Smooth muscle cell of the pulmonary artery (primary cell): ENCODE measurements at places on chromosomes 12 and 14. TPM values are rescaled to one million over a fixed set of nuclear protein-coding genes. Genes with fewer than 3 reads are reported as not detected.

Gene VDR
- total RNA-seq: 13.0 and 13.6 TPM in 2 replicates

Gene SBNO1
- 33.0 and 34.3 TPM in 2 replicates for total RNA-seq

Gene TROAP
- total RNA-seq: 2.4 and 3.4 TPM in 2 replicates

Gene IFT43
- 23.3 and 27.0 TPM in 2 replicates for total RNA-seq

Gene GSC
- total RNA-seq: 0.46 TPM in 1 of 2 replicates, not detected in the other

Gene CACNA1C
- 8.9 and 10.0 TPM in 2 replicates for total RNA-seq

Gene NRXN3
- 1.4 and 2.9 TPM in 2 replicates for total RNA-seq

Gene SSTR1
- total RNA-seq: 6.2 and 14.5 TPM in 2 replicates

Gene BDKRB2
- total RNA-seq: 0.73 and 2.7 TPM in 2 replicates

Gene ACOT6
- not detected in 2 replicates for total RNA-seq

Gene KRT1
- total RNA-seq: not detected in 2 replicates

Gene GPD1
- total RNA-seq: 0.13 and 0.20 TPM in 2 replicates

Gene GLI1
- 0.26 and 0.76 TPM in 2 replicates for total RNA-seq

Gene NID2
- 183 and 734 TPM in 2 replicates for total RNA-seq

Gene TSPAN11
- total RNA-seq: 0.07 and 0.13 TPM in 2 replicates

Gene C12orf50
- not detected in 2 replicates for total RNA-seq

Gene EID3
- total RNA-seq: 8.9 and 14.2 TPM in 2 replicates

Gene TAS2R43
- total RNA-seq: 2.1 TPM in 1 of 2 replicates, not detected in the other

Gene PLEKHD1
- under 0.01 and 0.07 TPM in 2 replicates for total RNA-seq

Gene ASB2
- total RNA-seq: 0.52 and 1.7 TPM in 2 replicates

Gene WSCD2
- not detected in 2 replicates for total RNA-seq

Gene NIN
- 25.9 and 28.0 TPM in 2 replicates for total RNA-seq

Gene PELI2
- total RNA-seq: 7.6 and 12.8 TPM in 2 replicates

Gene VRTN
- not detected in 2 replicates for total RNA-seq

Gene TDRD9
- 1.3 and 8.5 TPM in 2 replicates for total RNA-seq

Gene CEP83
- 6.2 and 7.0 TPM in 2 replicates for total RNA-seq

Gene MSRB3
- 91.8 and 103 TPM in 2 replicates for total RNA-seq

Gene RTN1
- total RNA-seq: 2.8 and 6.9 TPM in 2 replicates

Gene AKAP3
- total RNA-seq: 1.7 TPM in 2 replicates

Gene MAP3K9
- total RNA-seq: under 0.01 and 0.07 TPM in 2 replicates

Gene PPP2R5C
- total RNA-seq: 63.7 and 80.0 TPM in 2 replicates

Gene POTEM
- total RNA-seq: not detected in 2 replicates

Gene ATG101
- total RNA-seq: 70.4 and 73.8 TPM in 2 replicates

Gene GDF3
- total RNA-seq: not detected in 2 replicates

Gene TAS2R46
- 2.6 and 4.8 TPM in 2 replicates for total RNA-seq

Gene COQ6
- 14.7 and 16.7 TPM in 2 replicates for total RNA-seq

Gene CPNE6
- total RNA-seq: not detected in 2 replicates
